ENCODE measurements at places on chromosomes 6 and 20.

DNA sequence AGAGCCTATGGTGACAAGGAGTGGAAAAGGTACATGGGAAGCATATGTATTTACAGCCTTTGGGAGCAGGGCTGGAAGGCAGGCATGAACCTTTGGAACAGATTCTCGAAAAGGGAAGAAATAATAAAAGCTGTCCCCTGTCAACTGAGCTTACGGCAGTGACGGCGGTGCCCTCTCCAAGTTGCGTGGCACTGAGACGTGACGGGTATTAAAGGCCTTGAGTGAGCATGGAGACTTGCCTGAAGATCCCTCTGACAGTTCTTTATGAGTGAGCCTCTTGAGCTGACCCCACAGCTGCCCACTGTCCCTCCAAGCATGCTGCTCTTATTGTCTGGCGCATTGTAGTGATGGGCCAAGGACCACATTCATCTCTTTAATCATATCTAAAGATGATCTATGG, 388.5 kb downstream of the ZFAND3 start:
- no peak for DNase-seq

DNA sequence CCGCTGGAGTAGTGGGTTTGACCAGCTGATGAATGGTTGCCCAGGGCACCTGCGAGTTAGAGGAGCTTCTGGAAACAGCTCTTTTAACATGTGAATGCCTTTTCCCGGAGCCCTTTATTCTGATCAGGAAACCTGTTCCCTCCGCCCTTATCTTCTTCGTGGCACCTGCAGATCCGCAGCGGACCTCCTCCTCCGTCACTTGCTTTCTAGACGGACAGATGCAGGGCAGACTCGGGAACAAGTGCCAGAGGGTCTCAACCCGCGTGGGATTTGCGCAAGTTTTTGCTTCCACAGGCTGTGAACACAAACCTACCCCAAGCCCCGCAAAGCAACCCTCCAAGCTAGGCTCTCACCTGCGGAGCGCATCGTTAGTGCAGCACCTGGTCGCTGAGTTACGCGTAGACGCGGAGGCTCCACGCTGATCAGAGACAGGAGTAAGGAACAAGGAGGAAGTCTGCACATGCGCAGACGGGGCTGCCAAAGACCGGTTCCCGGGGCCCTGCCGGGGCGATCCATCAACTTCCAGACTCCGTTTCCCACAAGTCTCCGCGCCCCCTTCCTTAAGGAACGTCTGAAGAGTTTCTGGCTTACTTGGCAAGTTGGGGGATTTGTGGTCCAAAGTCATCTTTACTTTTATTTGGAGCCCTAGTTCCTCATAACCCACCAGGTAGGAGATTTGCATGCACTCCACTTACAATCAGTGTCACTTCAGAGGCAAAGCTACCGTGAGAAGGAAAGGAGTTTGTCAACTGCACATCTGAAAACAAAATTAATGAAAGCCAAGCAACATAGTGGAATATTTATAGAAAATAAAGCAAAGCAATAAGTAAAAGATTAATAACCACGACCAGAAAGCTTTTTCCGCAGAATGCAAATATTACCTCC, 52.7 kb upstream of the ELMO2 start:
- DNase-seq: no peak

GRCh38 chr6:2661651-2662050, 89.1 kb downstream of the MYLK4 start:
- no peak for DNase-seq

GRCh38 chr6:42989923-42990322, 5.6 kb downstream of the PPP2R5D start:
- DNase-seq: no peak

GRCh38 chr6:33782561-33782960, 6.4 kb downstream of the LEMD2 start:
- no peak for DNase-seq

DNA sequence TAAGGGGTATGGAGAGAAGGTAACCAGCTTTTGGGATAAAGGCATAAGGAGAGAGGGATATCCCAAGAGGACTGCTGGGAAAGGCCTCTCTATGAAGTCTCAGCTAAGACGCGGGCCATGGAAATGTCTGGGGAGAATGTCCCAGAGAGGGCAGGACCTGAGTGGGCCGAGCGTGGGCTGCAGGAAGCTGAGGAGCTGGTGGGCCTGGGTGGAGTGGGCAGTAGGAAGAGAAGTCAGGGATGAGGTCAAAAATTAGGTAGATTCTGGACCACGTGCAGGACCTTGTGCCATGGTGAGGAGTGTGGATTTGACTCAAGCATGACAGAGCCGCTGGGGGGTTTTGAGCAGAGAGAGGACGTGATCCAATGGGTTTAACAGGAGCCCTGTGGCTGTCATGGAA, 66.5 kb upstream of the SULF2 start:
- DNase-seq: no peak

DNA sequence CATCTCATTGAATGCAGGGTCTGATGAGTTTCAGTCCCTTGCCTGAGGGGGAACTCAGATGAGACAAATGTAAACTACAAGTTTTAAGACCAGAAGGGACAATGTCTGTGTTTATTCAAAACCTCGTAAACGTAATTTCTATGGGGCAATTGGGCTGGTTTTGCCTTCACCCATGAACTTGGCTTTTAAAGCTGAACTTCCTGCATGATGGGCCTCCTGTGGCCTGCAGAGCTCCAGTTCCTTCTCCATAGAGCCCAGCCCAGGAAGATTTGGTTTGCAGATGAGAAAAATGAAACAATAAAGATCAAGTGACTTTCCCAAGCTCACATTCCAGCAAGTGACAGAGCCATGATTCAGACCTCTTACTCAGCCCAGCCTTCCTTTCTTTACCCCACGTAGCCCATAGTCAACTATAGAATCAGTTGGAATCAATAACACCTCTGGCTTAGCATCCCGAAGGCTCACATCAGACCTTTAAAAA, 612.3 kb downstream of the UTRN start:
- peak; percentile 62 for DNase-seq

- peak; percentile 90 for DNase-seq
These were observed at the start of gene RAB23 for GRCh38 chr6:57221936-57222742. TSS of gene RAB23 (minus strand) at chr6:57222307. CDS start at chr6:57210380, 11,927 bp downstream.

DNA sequence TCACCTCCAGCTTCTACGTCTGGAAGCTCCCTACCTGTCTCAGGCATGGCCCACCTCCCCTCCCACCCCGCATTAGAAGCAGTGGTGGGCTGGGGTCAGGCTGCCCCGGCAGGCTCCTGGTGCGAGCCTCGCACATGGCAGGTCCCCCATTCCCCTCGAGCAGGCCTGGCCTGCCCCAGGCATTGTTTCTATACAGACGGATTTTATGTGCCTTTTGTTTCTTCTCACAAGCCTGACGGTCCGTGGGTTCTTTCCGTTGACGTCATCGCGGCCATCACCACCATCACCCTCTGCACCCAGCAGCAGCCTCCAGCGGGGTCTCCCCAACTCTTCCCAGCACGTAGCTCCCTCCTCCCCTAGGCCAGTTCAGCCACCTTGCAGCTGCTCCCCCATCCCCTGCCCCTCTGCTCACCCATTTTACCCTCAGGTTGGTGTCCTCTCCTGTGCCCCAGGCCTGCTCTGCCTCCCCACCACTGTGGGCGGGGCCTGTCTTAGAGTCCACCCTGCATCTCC, 4.6 kb downstream of the CST7 start:
- no peak for DNase-seq

DNA sequence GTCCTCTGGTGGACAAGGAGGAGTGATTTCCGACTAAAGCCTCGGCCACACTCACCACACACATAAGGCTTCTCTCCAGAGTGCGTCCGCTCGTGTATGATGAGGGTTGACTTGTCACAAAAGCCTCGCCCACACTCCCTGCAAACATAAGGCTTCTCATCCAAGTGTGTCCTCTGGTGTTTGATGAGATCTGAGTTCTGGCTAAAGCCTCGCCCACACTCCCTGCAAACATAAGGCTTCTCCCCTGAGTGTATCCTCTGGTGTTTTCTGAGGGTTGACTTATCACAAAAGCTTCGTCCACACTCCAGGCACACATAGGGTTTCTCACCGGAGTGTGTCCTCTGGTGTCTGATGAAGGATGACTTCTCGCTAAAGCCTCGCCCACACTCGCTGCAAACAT, 12.9 kb upstream of the SNRPB start:
- no peak for DNase-seq

Data from RWPE1 (cell line).